ENCODE measurements at places on chromosomes 11 and 22. TPM values are rescaled to one million over a fixed set of nuclear protein-coding genes. Genes with fewer than 3 reads are reported as not detected.

OVCH2 gene
- under 0.01 TPM for total RNA-seq

CNGA4 gene
- total RNA-seq: under 0.01 TPM

GRCh38 chr11:11445441-11446185 lies 92.6 kb upstream of the CSNK2A3 start:
- H3K4me3 ChIP-seq: no peak overlapping the region
- peaks cover 11% of the 10 kb centered on the region for H3K27me3 ChIP-seq
- no peak overlapping the region for H3K27ac ChIP-seq
- no peaks in the 10 kb centered on the region for H3K36me3 ChIP-seq

- H3K27me3 ChIP-seq: no peaks in the 10 kb centered on the region
- H3K27ac ChIP-seq: peak overlapping the region; percentile 27
- H3K4me3 ChIP-seq: no peak overlapping the region
- no peak for DNase-seq
- H3K4me1 ChIP-seq: peaks cover 18% of the 10 kb centered on the region
Observed at GRCh38 chr11:86606836-86607481, 65.5 kb downstream of the ME3 start.

- H3K27ac ChIP-seq: no peak overlapping the region
- H3K4me3 ChIP-seq: no peak overlapping the region
- no peaks in the 10 kb centered on the region for H3K36me3 ChIP-seq
- no peaks in the 10 kb centered on the region for H3K4me1 ChIP-seq
Observed at GRCh38 chr22:42320443-42321416, 50.3 kb upstream of the TCF20 start.

CDC45 gene
- total RNA-seq: 0.72 TPM

DNA sequence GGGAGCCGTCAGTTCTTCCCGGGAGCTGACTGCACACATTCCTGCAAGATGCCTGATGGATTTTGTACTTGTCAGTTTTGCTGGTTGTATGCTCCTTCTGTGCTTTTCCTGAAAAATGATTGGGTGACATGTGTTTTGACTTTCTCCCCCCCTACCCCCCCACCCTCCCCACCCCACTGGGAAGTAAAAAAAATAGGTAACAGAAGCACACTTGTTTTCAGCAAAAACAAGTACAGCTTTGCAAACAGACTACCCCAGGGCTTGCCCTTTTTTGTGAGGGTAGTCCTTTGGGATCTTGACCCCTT lies 1.1 kb downstream of the PPFIA1 start:
- H3K27me3 ChIP-seq: peaks cover 13% of the 10 kb centered on the region
- peak overlapping the region; percentile 93 for H3K4me3 ChIP-seq
- peaks cover 39% of the 10 kb centered on the region for H3K36me3 ChIP-seq
- no peak for DNase-seq
- H3K27ac ChIP-seq: peak overlapping the region; percentile 79
- H3K4me1 ChIP-seq: peaks cover 11% of the 10 kb centered on the region

DNA sequence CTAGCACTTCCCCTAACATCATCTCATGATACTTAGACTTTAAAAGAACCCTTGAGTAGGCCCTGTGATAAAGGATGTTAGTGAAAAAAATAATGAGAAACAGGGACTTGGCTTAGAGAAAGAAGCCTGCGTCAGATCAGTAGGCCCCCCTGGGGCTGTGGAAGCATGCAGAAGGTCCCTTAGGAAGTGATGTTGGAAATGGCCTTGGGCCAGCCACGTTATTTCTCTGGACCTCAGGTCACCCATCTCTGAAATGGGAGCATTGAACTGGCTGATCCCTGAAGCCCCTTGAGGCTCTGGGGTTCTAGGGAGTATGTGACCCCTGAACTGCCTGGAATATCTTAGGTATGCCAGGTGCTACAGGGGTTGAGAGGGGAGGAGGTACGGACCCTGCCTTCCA lies 40.2 kb downstream of the MCM5 start:
- no peak overlapping the region for H3K4me3 ChIP-seq
- DNase-seq: peak; percentile 76
- no peaks in the 10 kb centered on the region for H3K36me3 ChIP-seq
- no peak overlapping the region for H3K27ac ChIP-seq

TBX1 gene
- not detected for total RNA-seq

INS gene
- not detected for total RNA-seq

CPT1B gene
- total RNA-seq: 2.1 TPM

DNA sequence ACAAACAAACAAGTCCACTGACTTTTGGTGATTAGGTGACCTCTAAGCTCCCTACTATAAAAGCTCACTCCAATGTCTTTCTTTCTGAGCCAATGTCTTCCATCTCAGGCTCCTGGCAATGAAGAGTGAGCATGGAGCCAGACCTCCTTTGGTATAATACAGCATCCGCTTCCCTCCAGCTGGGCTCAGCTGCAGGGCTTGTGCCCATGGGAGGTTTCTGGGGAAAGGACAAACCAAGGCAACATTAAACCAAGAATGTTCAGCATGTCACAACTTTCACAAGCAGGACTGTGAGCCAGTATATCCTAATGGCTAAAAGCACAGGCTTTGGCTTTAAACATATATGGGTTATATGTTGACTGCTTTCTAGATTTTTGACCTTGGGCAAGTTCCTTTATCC lies 58.8 kb downstream of the EHF start:
- H3K4me1 ChIP-seq: peaks cover 7% of the 10 kb centered on the region
- H3K4me3 ChIP-seq: no peak overlapping the region
- no peak overlapping the region for H3K27ac ChIP-seq
- H3K27me3 ChIP-seq: peaks cover 3% of the 10 kb centered on the region

GRCh38 chr11:115670538-115671205 lies 166.5 kb upstream of the CADM1 start:
- H3K36me3 ChIP-seq: no peaks in the 10 kb centered on the region
- no peak for DNase-seq
- H3K27ac ChIP-seq: no peak overlapping the region
- H3K4me1 ChIP-seq: peaks cover 4% of the 10 kb centered on the region
- H3K27me3 ChIP-seq: no peaks in the 10 kb centered on the region

- H3K27me3 ChIP-seq: peaks cover 3% of the 10 kb centered on the region
- no peak overlapping the region for H3K4me3 ChIP-seq
Observed at GRCh38 chr11:16818284-16818683, 79.8 kb downstream of the C11orf58 start.

DNA sequence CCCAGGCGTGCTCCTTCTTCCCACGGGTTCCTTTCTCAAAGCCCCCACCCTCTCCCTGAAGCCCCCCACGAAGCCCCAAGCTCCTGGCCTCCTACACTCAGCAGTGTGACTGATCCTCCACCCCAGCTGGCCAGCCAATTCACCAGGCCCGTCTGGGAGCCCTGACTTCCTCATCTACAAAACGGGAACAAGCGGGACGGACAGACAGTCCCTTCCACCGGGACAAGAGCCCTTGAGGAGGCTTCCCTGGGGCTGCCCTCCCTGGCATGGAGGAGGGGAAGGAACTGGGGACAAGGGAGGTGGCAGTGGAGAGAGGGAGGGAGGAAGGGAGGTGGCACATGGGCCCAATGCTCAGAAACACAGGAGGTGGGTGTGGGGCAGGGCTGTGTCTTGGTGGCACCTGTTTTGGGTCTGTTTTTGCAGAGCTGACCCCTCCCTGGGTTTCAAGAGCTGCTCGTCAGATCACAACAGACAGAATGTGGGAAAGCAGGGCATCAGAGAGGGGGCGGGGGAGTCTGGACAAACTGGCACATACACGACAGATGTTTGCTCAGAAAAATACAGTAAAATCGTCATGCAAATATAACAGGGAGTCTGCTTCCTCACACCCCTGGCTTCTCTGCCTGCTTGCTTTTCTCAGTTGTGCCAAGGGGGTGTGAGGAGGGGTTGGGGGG lies 56.8 kb downstream of the ELFN2 start:
- H3K27ac ChIP-seq: no peak overlapping the region
- no peak for DNase-seq
- H3K27me3 ChIP-seq: no peaks in the 10 kb centered on the region
- H3K4me3 ChIP-seq: no peak overlapping the region

GRCh38 chr22:38987171-38987895 lies 5.2 kb downstream of the APOBEC3B start:
- peaks cover 7% of the 10 kb centered on the region for H3K4me1 ChIP-seq
- H3K4me3 ChIP-seq: no peak overlapping the region
- no peak overlapping the region for H3K27ac ChIP-seq
- H3K36me3 ChIP-seq: no peaks in the 10 kb centered on the region
- no peak for DNase-seq

DNA sequence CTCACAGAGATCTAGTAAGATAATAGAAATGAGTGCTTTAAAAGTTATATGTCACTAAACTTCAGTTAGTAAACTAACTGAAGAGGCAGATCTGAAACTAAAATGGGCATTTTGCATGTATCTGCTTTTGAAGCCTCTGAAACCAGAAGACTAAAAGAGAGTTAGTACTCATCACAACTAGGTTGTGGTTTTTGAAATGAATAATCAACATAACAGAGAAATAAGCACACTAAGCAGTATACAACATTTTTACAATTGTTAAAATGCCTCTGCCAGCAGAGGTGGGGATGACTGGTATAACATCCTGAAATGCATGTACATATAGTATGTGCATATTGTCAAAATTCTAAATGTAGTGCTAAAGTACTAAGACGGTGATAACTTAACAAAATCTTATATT lies 564.5 kb downstream of the DLG2 start:
- no peaks in the 10 kb centered on the region for H3K36me3 ChIP-seq
- no peaks in the 10 kb centered on the region for H3K27me3 ChIP-seq
- no peak overlapping the region for H3K4me3 ChIP-seq

All from osteoblast (primary cell).